Muscle of arm (tissue), 14 donors: ENCODE measurements at places on chromosomes 1 and 21.

DNA sequence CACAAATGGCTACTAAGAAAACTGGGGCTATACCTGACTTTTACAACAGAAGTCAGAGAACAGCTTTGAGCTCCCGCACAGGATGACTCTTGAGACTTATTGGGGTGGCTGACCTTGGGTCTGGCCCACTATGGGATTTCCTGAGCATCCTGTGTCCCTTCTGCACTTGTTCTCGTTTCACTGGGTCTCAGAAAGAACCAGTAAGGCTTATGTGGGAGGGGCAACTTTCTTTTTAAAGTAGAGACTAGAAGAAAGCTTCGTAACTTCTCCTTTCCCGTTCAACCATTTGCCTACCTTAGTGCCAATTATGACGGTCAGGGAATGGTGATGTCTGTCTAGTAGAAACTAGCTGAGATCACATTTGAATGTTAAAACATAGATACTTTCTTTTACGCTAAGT is 59.5 kb upstream of the C1orf105 start:
- no peak for DNase-seq

- DNase-seq = no peak
Observed at GRCh38 chr21:46252840-46253239, 24.3 kb upstream of the LSS start.

GRCh38 chr1:3821004-3821403 is 24.7 kb upstream of the LRRC47 start:
- no peak for DNase-seq

DNA sequence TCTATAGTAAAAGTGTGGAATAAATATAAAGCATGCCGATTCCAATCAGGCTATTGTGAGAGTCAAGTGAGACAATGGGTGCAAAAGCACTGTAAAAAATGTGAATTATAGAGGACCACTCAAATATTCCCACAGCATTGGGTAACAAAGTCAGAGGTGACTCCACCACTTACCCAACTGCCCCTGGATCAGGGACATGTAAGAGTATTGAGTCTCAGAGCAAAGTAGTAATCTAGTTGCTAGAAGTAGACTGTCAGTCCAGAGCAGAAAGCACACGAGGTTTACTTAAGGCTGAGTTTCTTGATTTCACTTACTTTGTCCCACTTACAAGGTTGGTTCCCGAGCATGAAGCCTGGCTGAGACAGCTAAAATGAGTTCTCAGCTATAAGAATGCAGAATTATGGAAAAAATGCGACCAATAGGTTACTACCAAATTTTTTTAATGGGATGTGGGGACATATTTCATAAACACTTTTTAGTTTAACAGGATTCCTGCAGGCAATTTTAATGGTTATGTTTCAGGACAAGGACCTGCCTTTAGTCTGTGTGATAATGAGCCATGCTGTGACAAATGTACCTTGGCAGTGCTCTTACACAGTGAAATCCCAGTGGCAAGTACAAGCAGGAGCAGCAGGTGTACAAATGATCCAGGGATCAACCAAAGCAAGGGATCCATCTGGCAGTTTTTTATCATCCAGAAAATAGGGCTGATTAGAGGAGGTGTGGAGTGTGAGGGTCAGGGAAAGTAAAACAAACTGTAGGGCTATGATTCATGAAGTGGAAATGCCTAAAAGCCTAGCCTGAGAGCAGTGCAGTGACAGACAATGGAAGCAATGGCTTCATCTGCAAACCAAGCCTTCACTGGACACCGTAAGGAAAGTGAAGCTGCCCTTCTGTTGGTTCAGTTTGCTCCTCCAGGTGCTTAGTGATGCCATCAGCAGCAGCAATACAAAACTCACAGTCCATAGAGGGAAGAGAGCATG is 156.2 kb upstream of the SPAG17 start:
- no peak for DNase-seq

DNA sequence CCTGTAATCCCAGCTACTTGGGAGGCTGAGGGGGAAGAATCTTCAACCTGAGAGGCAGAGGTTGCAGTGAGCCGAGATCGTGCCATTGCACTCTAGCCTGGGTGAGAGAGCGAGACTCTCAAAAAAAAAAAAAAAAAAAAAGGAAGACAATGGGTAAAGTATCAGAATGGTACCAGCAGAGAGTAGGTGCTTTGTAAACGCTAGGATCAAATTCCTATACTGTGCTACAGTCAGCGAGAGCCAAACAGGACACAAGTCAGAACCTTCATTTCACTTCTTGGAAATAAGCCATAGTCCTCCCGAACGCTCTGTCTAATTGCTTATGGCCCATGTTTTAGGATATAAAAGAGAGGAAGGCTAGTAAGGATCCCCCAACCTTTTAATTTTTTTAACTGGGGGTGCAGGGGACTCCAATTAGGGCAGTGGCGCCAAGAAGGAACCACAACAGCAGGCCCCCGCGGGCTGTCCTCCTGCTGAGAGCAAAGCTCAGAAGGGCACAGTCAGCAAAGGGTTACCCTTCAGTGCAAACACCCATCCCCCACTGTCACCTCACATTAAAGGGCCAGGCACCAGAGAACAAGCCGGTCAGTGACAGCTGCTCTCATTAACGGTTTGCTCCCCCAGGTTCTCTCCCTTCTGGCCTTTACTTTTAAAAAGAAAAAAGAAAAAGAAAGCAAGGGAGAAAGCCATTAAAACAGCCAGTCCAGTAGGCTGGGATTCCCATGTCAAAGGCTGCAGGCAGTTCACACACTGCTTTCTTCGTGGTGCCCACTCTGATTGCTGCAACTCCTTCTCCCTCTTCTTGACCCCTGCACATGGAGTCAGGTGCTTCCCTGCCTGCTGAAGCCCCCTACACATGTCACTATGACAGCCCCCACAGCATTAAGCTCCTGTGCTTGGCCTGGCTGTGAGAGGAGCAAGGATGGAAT is 69.4 kb downstream of the PLPP3 start:
- DNase-seq = no peak
